ENCODE measurements at places on chromosomes 1 and 21.
A peak's percentile ranks its signal among the peaks of the same experiment; 100 is the strongest.

GRCh38 chr1:212437179-212437798 is 4.6 kb downstream of the NENF start:
- DNase-seq = no peak

GRCh38 chr1:29502911-29503840 is 266.9 kb downstream of the PTPRU start:
- peak; percentile 80 for DNase-seq

DNA sequence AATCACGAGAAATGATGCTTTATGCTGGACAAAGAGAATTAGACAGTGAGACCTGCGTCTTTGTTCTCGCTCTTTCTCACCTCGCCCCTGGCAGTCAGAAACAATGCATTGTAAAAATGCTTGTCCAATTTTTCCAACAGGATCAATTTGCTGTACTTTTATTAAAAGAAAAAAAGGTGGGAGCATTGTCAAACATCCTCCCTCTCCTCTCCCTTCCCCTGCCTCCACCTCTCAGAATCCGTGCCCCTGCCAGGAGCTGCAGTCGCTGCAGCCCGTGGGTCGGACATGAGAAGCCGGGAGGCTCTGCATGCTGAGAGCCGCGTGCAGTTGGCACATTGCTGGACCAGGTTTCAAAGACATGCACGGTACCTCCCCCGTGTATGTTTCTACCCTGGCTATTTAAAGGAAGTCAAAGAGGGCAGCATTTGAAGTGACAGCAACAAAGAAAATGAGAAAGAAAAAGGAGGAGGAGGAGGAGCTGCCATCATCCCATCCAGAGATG is 161.0 kb upstream of the KAZN start:
- no peak for DNase-seq

DNA sequence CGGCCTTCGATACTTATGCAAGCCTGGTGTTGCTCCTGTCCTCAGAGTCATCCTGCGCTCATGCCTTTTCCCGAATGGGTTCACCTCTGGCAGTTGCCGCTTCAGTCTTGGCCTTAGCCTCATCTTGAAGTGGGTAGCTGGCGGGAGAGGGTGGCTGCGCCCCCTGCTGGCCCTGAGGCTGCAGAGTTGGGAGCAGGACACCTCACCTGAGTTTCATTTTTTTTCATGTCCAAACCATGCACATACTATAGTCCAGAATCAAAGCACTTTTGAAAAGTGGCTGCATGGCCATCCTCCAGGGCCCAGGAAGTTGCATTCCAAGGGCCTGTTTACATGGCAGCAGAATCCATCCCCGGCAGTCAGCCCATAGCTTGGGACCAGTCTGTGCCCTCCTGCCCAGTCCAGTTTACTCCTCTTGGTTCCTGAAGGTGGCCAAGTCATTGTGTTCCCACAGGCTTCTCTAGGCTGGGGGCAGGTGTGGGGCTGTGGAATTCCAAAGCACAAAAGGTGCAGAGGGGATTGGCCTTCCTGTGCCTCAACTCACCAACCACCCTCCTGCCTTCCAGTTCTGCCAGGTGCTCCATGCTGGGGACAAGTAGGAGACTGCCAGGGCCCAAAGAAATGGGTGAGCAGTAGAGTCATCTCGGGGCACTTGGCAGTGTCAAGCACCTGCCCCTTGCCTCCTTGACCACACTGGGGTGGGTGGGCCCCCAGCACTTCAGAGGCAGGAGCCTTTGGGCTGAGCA is 44.0 kb downstream of the YARS1 start:
- peak; percentile 50 for DNase-seq

GRCh38 chr1:197224160-197224559 is 43.9 kb upstream of the CRB1 start:
- no peak for DNase-seq

DNA sequence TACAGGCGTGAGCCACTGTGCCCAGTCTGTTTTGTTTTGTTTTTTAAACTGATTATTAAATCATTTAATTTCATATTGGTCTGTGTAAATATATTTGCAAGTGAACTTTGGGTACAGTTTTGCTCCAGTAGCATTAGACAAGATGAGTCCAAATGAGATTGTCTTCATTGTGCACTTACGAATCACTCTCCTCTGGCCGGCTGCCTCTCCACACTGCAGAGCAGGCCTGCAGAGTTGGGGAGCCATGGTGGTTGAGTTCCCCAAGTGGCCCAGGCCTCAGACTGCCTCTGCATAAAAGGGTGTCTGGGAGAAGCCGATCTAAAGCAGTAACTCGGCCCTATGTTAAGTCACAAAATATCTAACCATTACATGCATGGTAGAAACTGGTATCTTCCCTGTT is 74.8 kb downstream of the ATP5PO start:
- no peak for DNase-seq

Measured in NCI-H187 (cell line).